ENCODE measurements at places on chromosomes 3 and 15.

DNA sequence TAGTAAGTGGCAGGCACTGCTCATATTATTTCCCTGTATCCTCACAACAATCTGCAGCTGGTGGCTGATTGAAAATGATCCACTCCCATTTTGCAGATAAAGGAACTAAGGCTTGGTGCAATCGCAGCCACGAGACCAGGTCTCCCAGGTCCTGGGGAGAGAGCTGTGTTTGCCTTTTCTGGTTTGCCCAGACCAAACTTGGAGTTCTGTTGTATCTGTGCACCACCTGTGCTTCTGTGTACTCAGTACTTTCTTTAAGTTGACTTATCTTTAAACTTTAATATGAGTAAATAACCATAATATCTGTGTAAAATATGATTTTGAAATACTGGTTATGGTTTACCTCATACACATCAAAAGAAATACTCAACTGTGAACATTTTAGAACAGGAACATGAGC is 625.7 kb upstream of the CFAP20DC start:
- DNase-seq = no peak

DNA sequence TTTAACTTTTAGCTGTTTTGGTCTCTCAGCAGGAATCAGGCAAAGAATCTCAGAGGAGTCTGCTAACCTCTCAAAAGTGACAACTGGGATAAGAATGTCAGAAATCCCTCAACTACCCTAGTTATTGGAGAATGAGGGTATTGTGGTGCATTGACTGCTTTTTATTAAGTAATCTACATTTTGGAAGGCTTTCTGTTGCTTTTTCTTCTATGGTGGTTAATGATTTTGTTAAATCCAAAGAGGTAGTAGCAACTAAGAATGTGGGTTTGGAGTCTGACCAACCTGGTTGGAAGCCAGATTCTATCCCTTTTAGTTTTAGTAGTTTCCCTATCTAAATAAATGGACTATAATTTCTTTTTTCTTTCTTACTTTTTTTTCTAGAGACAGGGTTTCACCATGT is 94.7 kb upstream of the RNF7 start:
- DNase-seq = no peak

- DNase-seq = no peak
These were observed 440.6 kb downstream of the MCTP2 start for GRCh38 chr15:94671858-94672532.

GRCh38 chr3:56825567-56826438 is 24.1 kb upstream of the ARHGEF3 start:
- DNase-seq = no peak

GRCh38 chr3:185924375-185924774 is 13.4 kb downstream of the TRA2B start:
- no peak for DNase-seq

GRCh38 chr15:80157215-80157614 is 4.4 kb downstream of the FAH start:
- no peak for DNase-seq

DNA sequence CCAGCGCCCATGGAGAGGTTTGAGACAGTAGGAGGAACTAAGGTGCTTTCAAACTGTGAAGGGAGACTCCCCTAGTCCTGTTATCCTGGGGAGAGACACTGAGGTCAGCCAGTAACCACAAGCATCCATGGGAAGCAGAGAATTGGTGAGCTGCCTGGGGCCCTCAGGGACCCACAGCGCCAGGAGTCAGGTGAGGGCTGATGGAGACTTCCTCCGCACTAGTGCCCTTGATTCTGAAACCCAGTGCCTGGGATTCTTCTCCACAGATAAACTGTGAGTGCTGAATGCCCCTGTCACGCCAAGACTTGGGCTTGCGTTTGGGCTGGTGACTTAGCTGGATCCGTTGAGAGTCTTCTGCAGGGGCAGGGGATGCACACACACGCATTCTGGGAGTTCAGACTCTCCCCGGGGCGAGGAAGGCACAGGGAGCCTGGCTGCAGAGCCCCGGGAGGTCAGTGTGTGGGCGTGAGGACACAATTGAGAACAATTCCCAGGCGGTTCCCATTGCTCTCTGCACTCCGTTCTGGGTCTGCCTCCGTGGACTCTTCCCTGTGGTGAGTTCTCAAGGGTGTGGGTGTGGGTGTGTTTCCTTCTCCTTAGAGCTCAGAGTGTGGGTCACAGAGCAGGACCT is 37.9 kb upstream of the SLCO2A1 start:
- no peak for DNase-seq

GRCh38 chr3:93931597-93932229 is 42.0 kb downstream of the PROS1 start:
- DNase-seq = no peak
